NCI-H774 (cell line): ENCODE measurements at places on chromosomes 7 and 10.

DNA sequence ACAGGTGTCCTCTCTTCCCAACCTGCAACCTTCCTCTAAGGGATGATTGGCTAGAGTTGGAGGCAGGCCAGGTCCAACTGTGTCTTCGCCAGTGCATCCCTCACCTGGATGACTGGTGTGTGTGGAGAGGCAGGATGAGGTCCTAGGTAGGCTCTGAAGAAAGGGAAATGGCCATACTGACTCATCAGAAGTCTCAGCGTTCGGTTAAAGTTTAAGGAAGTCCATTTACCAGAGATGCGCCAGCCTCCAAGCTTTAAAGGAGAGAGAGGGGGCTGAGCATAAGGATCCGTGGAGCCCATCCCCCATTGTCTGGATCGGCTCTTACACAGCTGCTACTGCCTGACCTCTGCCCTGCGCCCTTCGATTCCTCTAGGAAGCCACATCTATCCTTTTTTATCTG lies 4.4 kb downstream of the KEL start:
- DNase-seq, result no peak

GRCh38 chr7:94913391-94913790 lies 6.0 kb downstream of the PPP1R9A start:
- no peak for DNase-seq

- DNase-seq, result no peak
Measured at GRCh38 chr7:130277763-130278643, 11.3 kb downstream of the CPA2 start.

GRCh38 chr10:8393531-8393930 lies 339.0 kb downstream of the GATA3 start:
- DNase-seq, result no peak

GRCh38 chr7:55432939-55433784 lies 68.0 kb downstream of the LANCL2 start:
- DNase-seq, result peak; percentile 29

GRCh38 chr7:44313016-44313415 lies 12.4 kb downstream of the CAMK2B start:
- DNase-seq, result no peak

DNA sequence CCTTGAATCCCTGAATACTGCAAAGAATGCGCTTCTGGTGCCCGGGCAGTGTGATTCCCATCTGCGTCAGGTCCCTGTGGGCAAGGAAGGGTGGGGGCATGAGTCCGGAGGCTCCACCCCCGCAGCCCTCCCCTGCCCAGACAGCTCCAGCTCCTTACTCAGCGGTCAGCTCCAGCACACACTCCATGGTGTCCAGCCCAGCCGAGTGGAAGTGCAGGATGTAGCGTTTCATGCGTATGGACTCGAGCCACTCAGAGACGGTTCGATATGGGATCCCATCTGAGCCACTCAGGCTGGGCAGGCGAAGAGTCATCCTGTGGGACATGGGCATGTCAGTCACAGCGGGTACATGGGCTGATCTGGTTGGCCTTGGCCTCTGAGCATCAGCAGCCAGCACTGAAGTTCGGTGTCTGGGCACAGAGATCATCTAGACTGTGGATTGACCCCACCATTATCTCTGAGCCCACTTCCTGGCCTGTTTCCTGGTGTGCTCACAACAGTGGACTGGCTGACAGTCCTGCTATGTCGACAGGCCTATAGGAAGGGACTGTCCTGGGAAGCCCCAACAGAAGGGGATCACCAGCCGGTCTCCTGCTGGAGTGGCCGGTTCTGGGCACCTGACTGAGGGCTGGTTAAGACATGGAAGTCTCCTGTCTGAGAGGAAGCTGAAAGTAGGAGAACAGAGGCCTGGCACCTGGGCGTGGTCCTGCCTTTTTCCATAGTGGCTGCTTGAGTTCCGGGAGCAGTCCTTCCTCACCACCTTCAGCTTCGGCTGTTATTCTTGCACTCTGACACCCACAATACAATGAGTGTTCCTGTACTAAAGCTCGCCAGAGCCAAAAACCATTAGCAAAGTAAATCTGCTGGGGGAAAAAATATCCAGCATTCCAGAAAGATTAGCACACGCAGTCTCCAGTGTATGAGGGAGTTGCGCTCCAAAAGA lies 10.6 kb downstream of the ZYX start:
- no peak for DNase-seq

DNA sequence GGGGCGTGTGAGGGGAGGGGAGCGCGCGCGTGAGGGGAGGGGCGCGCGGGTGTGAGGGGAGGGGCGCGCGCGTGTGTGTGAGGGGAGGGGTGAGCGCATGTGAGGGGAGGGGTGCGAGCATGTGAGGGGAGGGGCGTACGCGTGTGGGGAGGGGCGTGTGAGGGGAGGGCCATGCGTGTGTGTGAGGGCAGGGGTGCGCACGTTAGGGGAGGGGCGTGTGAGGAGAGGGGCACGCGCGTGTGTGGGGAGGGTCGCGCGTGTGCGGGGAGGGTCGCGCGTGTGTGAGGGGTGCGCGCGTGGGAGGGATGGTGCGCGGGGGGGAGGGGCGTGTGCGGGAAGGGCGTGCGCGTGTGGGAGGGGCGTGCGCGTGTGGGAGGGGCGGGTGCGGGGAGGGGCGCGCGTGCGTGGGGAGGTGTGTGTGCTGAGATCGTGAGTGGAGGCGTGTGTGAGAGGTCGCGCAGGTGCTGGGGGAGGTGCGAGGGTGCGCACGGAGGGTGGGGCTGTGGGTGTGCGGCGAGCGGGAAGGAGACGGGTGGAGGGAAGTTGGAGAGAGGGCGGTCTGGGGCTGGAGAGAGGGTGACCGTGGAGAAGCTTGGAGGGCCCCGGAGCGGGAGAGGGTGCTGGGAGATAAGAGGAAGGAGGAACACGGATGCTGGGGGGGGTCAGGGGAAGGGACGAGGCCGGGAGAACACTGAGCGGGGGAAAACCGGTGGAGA lies 19.7 kb downstream of the MXI1 start:
- no peak for DNase-seq

DNA sequence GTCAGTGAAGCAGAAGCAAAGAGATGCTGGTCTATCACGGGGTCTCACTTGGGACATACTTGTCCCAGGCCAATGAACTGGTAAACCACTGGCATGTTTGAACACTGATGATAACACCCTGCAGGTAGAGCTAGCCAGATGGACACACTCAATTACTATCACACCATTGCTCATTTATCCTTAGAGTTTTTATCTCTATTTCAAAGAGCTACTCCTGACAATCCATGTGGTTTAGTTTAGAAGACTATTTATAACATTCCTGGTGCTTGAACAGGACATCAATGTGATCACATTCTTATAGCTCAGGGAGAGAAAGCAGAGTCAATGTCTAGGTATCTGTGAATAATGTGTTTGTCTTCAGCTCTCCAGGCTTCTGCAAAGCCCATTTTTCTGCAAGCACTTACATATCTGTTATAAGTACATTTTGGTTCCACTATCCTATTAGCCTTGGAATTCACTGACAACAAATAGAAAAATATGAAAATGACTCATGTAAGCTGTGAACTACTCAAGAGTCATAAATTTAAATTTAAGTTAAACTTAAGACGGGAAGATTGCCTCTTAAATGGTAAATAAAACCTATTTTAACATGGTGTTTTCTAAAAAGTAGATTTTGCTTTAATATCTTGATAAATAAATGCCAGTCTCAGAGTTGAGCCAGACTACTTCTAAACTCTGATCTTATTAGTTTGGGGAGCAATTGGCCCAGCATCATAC lies 106.7 kb upstream of the MBL2 start:
- DNase-seq, result no peak

DNA sequence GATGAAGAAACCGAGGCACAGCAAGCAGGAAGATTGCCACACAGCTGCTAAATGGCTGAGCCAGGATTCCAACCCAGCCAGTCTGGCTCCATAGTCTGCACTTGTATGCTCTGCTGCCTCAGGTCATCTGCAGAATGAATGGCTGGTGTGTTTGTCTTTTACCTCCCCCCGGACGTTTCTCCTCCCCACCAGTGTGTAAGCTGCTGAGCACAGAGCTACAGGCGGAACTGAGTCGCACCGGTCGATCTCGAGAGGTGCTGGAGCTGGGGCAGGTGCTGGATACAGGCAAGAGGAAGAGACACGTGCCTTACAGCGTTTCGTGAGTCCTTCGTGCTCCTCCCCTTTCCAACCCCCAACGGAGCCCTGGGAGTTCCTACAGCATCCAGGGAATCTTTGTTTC lies 2.6 kb downstream of the CNPY4 start:
- peak; percentile 91 for DNase-seq

DNA sequence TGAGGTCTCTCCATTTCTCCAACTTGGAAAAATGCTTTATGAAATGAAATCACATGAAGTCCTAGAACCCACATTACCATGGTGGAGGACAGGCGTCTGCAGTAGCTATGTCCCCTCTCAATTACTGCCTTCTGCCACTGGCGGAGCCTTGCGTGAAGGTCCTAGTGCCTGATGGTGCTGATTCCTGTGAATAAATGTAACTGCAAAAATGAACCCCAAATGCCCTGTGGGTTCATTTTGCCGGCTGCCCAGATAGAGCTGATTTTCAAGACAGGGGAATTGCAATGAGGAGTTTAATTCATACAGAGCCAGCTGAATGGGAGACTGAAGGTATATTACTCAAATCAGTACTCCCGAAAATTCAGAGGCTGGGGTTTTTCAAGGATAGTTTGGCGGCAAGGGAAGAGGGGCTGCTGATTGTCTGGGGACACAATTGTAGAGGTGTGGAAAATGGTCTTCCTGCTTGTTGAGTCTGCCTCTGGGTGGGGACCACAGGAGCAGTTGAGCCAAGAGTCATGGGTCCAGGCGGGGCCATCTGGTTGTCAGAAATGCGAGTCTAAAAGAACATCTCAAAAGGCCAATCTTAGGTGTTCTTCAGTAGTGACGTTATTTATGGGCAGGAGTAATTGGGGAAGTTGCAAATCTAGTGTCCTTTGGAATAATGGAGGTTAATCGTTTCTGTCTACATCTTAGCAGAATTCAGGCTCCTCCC lies 13.5 kb downstream of the PRF1 start:
- DNase-seq, result no peak

- DNase-seq, result no peak
Measured at GRCh38 chr7:2645274-2645868, 13.6 kb downstream of the TTYH3 start.

DNA sequence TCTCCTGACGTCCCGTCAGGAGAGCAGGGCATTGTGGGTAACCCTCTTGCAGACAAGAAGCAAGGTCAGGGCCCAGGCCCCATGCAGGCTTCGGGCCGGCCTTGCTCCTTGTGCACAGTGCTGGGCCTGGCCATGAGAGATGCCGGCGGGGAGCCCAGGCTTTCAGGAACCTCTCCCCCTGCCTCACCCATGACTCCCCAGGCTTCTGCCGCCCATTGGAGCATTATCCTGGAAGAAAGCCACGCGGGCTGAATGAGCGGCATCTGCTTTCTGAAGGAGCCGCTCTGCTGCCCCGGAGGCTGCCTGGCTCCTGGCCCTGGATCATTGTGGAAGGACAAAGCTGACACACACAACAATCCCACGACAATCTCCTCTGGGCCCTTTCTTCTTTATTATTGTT lies 233.5 kb downstream of the TCF7L2 start:
- no peak for DNase-seq

- no peak for DNase-seq
Measured at GRCh38 chr7:112481121-112481736, 438 bp downstream of the LSMEM1 start.

DNA sequence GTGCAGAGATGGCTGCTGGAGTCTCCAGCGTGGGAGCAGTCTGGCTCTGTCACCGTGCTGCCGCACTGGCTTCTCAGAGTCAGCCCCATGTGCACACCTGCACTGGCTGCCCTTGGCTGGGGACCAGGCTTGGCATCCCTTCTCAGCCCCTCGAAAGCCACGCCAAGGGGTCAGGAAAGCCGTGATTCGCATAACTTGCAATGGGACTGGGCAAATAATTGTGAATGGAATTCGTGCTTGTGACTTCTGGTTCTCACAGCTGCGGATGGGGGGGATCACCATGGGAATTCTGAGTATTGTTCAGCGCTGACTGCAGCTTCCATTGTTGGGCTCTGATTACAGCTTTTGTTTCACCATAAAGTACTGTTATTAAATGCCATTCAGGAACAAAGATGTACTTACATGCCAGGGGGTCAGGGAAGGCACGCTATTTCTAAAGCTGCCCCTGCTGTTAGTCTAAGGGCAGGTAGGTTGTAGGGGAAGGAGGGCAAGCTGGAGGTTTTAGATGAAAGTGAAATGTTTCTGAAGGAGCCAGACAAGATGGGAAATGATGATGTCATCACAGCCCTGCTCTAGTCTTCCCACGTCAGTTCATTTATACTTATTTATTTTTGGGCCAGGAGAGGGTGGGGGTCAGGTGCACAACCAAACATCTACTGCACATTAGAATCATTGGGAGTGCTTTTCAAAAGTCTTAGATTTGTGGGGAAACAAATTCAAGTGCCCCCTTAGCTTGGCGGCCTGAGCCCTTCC lies 5.8 kb upstream of the PLEKHA1 start:
- no peak for DNase-seq

DNA sequence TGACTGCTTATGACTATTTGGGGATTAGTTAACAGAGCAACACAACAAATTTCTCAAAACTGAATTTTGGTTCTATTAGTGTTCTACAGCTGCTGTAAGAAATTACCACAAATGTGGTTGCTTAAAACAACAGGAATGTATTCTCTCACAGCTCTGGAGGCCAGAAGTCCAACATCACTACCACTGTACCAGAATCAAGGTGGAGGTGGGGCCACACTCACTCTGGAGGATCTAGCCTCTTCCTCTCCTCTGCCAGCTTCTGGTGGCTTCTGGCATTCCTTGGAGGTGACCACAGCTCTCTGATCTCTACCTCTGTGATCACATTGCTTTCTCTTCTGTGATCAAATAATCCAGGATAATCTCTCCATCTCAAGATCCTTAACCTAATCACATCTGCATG lies 194.7 kb upstream of the BMPER start:
- DNase-seq, result no peak

DNA sequence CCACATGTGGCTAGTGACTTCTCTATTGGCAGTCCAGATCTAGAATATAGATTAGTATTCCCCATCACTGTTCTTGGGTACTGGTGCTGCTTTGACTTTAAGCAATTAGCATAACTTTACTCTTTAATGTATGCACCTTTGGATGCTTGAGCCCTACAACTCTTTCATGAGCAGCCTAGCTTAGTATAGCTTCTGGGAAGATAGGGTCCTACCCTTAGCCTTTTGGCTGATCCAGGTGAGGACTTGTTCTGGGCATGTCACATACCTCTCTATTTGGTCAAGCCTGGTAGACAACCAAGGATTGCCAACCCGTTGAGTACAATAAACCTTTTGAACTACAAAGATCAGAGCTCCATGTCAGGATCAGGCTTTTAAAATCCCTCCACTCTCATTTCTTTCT lies 17.7 kb downstream of the PCGF5 start:
- DNase-seq, result no peak

- no peak for DNase-seq
Measured at GRCh38 chr10:1625079-1625478, 112.2 kb downstream of the ADARB2 start.

- no peak for DNase-seq
Measured at GRCh38 chr7:132919771-132920170, 162.1 kb downstream of the CHCHD3 start.

- DNase-seq, result no peak
Measured at GRCh38 chr7:123881300-123881699, 36.3 kb downstream of the HYAL4 start.

DNA sequence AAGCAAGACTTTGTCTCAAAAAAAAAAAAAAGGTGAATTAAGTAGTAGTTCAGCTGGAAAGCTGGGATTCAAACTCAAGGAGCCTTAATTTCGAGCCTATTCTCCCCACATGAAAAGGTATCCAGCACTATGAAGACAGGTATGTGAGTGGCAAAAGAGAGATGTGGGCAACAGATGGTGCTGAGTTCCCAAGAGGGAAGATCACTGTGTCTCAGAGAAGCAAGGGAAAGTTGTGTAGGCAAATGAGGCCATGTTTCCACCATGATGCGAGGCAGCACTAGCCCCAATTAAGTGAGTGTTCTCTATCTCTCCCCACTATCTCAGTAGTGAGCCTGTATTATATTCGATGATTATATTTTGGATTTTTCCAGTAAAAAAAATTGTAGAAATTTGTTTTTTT lies 19.8 kb upstream of the ST7 start:
- no peak for DNase-seq
